ENCODE measurements at places on chromosomes 6 and 20. TPM values are rescaled to one million over a fixed set of nuclear protein-coding genes. Genes with fewer than 3 reads are reported as not detected.
A peak's percentile ranks its signal among the peaks of the same experiment; 100 is the strongest.

DNA sequence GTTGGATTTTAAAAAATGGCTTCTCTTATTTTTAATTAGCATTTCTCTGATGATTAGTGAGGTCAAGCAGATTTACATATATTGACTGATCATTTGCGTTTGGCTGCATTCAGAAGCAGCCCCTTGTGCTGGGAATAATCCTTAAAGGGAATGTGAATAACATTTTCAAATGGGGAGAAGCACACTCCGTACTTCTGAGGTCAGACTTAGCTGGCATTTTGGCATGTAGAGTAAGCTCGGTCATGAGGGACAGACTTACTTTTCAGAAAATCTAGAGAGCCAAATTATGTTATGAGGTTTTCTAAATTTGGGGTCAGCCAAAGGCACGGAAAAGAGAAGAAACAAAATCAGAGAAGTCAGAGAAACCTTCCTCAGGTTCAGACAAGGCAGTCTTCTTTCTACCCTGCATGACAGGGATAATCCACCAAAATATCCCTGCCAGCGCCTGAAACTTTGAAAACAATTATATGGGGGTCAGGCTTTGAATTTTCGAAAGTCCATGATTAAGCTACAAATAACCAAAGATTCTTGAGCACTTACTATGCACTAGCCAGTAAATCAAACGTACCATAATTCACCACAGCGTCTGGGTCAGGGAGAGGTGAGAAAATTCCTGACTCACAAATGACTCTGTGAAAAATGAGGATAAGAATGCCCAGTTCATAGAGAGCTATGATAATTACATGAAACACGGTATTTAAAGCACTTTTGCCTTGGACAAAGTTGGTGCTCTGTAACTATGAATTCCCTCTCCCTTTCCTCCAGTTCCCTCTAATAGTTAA is 44.9 kb downstream of the ADAT2 start:
- peaks cover 28% of the 10 kb centered on the region for H3K4me1 ChIP-seq
- no peak for DNase-seq
- H3K4me3 ChIP-seq, result no peak overlapping the region
- no peaks in the 10 kb centered on the region for H3K27me3 ChIP-seq
- no peak overlapping the region for H3K27ac ChIP-seq

OR2W1 gene
- total RNA-seq, result not detected

- no peak overlapping the region for H3K27ac ChIP-seq
- H3K4me3 ChIP-seq, result no peak overlapping the region
- peaks cover 14% of the 10 kb centered on the region for H3K4me1 ChIP-seq
- no peaks in the 10 kb centered on the region for H3K27me3 ChIP-seq
- no peaks in the 10 kb centered on the region for H3K36me3 ChIP-seq
- DNase-seq, result peak; percentile 69
Measured at GRCh38 chr6:82251942-82252341, 4.4 kb upstream of the IBTK start.

MMP24 gene
- 24.5 TPM for total RNA-seq

IL20RA gene
- total RNA-seq, result 2.4 TPM

GRCh38 chr6:42197555-42198362 is 3.0 kb upstream of the GUCA1B start:
- DNase-seq, result no peak
- no peak overlapping the region for H3K4me3 ChIP-seq
- peaks cover 6% of the 10 kb centered on the region for H3K4me1 ChIP-seq
- no peaks in the 10 kb centered on the region for H3K27me3 ChIP-seq

HLA-DQA2 gene
- not detected for total RNA-seq
